ENCODE measurements at places on chromosomes 5 and 9. TPM values are rescaled to one million over a fixed set of nuclear protein-coding genes. Genes with fewer than 3 reads are reported as not detected.

The HMGCS1 gene
- total RNA-seq, result 277 TPM

The MOB3B gene
- under 0.01 TPM for total RNA-seq

The OLFM1 gene
- total RNA-seq, result under 0.01 TPM

The CDHR2 gene
- total RNA-seq, result not detected

The TSPAN17 gene
- total RNA-seq, result 26.1 TPM

The RBM27 gene
- total RNA-seq, result 22.1 TPM

The SAPCD2 gene
- 0.88 TPM for total RNA-seq

The LRRC8A gene
- 39.8 TPM for total RNA-seq

The OTULINL gene
- 0.36 TPM for total RNA-seq

GRCh38 chr9:114606068-114606467 lies 5.0 kb upstream of the TMEM268 start:
- peaks cover 24% of the 10 kb centered on the region for H3K4me1 ChIP-seq
- H3K27me3 ChIP-seq, result no peaks in the 10 kb centered on the region
- H3K4me3 ChIP-seq, result no peak overlapping the region
- H3K27ac ChIP-seq, result no peak overlapping the region

GRCh38 chr5:120684213-120684612 lies 220.1 kb downstream of the PRR16 start:
- no peak for DNase-seq
- no peak overlapping the region for H3K4me3 ChIP-seq
- H3K4me1 ChIP-seq, result peaks cover 33% of the 10 kb centered on the region
- peak overlapping the region; percentile 63 for H3K27ac ChIP-seq
- peaks cover 9% of the 10 kb centered on the region for H3K36me3 ChIP-seq

GRCh38 chr9:110978516-110978915 lies 59.8 kb downstream of the LPAR1 start:
- no peak overlapping the region for H3K4me3 ChIP-seq
- no peak for DNase-seq
- H3K4me1 ChIP-seq, result peaks cover 36% of the 10 kb centered on the region
- no peaks in the 10 kb centered on the region for H3K27me3 ChIP-seq
- no peak overlapping the region for H3K27ac ChIP-seq

DNA sequence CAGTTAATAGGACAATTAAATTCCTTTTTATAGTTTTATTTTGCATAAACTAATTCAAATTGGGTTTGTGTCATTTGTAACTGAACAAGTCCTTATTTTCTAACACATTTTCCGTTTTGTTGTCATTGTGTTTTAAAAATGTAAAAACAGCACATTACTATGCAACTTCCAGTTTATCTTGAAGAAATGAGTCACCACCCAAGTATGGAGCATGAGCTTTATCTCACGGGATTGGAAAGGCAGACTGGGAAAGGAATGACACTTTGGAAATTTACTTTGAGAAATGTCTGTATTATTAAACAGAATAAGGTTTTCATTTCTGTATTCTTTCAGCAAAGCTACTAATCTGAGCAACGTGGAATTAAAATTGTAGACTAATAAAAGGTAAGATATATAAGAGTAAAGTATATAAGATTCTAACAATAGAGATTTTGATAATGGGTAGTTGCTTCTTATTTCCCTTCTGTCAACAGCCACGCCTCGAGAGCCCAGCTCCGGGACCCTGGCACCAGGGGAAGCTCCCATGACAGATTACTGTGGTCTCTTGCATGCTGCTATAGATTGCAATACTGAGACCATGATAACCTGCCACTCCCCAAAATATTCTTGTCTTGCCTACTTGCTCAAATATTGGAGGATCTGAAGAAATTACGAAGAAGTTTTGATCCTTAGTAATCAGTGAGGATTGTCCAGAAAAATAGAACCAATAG lies 433.1 kb downstream of the CHSY3 start:
- DNase-seq, result peak; percentile 70
- H3K27me3 ChIP-seq, result no peaks in the 10 kb centered on the region
- no peak overlapping the region for H3K4me3 ChIP-seq
- no peaks in the 10 kb centered on the region for H3K36me3 ChIP-seq

GRCh38 chr5:124790301-124790894 lies 44.0 kb upstream of the ZNF608 start:
- no peak overlapping the region for H3K4me3 ChIP-seq
- DNase-seq, result peak; percentile 66
- H3K4me1 ChIP-seq, result no peaks in the 10 kb centered on the region
- no peak overlapping the region for H3K27ac ChIP-seq
- H3K36me3 ChIP-seq, result no peaks in the 10 kb centered on the region
- H3K27me3 ChIP-seq, result no peaks in the 10 kb centered on the region

- no peak for DNase-seq
- no peaks in the 10 kb centered on the region for H3K36me3 ChIP-seq
- no peak overlapping the region for H3K4me3 ChIP-seq
- H3K27ac ChIP-seq, result no peak overlapping the region
Measured at GRCh38 chr5:117533792-117534191, 959.2 kb upstream of the SEMA6A start.

DNA sequence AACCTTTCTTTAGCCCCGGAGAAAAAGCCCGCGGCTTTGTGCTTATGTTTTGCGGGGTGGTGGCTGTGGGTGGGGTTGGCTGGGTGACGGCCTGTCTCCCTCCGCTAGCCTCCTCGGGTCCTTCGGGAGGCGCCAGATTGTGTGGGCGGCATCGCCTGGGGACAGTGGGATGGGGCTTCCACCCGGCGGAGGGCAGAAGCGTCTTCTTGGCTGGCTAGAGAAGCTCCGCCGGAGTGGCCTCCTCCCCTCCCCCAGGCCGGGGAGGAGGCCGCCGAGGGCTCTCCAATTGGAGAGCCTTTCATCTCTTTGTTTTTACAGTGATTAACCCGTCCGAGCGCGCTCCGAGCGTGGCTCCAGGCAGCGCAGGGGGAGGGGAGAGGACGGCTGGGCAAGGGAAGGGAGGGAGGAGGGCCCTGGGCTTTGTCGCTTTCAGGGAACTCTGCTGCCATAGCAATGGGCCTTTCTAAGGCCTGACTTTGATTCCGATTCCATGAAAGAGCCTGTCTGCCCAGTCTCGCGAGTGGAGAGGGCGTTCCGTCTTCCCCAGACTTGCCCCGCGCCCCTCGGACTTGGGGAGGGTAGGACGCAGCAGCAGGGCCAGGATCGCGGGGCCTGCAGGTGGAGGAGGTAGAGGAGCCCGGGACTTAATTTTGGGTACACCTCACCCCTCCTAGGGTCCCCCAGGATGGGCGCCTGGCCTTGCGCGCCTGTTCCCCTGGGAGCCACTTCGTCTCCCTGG lies 36.7 kb upstream of the TIFAB start:
- no peaks in the 10 kb centered on the region for H3K36me3 ChIP-seq
- H3K27ac ChIP-seq, result peak overlapping the region; percentile 1
- H3K27me3 ChIP-seq, result peaks cover 15% of the 10 kb centered on the region
- DNase-seq, result peak; percentile 98
- H3K4me3 ChIP-seq, result peak overlapping the region; percentile 77

DNA sequence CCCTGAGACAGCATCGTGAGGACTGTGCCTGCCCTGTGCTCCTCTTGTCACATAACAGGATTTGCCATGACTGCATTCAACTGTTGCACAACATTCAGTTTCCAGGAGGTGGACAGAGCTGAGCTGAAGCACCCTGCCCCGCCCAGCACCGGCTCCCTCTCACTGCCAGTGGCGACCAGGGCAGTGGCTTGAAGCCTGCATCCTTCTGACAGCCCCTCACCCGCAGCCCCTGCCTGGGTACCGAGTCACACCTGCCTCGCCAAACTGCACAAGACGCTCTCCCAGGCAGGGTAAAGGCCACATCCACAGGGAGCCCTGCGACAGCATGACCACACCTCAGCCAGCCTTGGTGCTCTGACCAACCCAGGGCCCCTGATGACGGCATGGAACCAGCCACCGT lies 59.9 kb upstream of the ZNF354A start:
- no peaks in the 10 kb centered on the region for H3K27me3 ChIP-seq
- H3K4me3 ChIP-seq, result no peak overlapping the region
- DNase-seq, result no peak
- no peak overlapping the region for H3K27ac ChIP-seq
- no peaks in the 10 kb centered on the region for H3K36me3 ChIP-seq

- no peak for DNase-seq
- no peaks in the 10 kb centered on the region for H3K36me3 ChIP-seq
- H3K27me3 ChIP-seq, result no peaks in the 10 kb centered on the region
Measured at GRCh38 chr9:71037521-71037920, 83.9 kb downstream of the TRPM3 start.

- H3K4me1 ChIP-seq, result peaks cover 21% of the 10 kb centered on the region
- H3K36me3 ChIP-seq, result no peaks in the 10 kb centered on the region
- H3K27me3 ChIP-seq, result no peaks in the 10 kb centered on the region
- DNase-seq, result no peak
- H3K4me3 ChIP-seq, result no peak overlapping the region
Measured at GRCh38 chr5:9201011-9201410, 344.9 kb downstream of the SEMA5A start.

DNA sequence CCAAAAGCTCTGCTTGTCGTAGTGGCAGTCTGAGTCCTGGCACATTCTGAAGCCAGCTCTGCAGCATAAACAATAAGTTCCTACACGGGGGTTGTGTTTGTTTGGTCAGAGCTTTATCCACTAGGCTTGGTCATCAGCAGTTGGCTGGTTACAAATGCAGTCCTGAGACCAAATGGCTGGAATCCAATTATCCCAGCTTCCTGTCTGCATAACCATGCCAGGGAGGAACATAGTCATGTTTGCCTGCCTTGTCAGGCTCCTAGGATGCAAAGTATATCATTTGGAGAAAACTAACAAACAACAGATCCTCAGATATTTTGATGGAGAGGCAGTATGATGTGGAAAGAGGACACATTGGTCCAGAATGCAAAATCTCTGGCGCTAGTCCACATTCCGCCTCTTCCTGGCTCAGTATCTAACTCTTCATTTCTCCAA lies 85.8 kb downstream of the FBXO38 start:
- H3K4me3 ChIP-seq, result no peak overlapping the region
- H3K4me1 ChIP-seq, result peaks cover 18% of the 10 kb centered on the region
- no peaks in the 10 kb centered on the region for H3K27me3 ChIP-seq
- no peaks in the 10 kb centered on the region for H3K36me3 ChIP-seq
- no peak overlapping the region for H3K27ac ChIP-seq

- H3K36me3 ChIP-seq, result no peaks in the 10 kb centered on the region
- no peaks in the 10 kb centered on the region for H3K27me3 ChIP-seq
- H3K4me1 ChIP-seq, result peaks cover 21% of the 10 kb centered on the region
- H3K4me3 ChIP-seq, result no peak overlapping the region
- H3K27ac ChIP-seq, result peak overlapping the region; percentile 40
Measured at GRCh38 chr5:159582756-159583541, 252.7 kb upstream of the IL12B start.

GRCh38 chr9:99360026-99360425 lies 137.9 kb downstream of the SEC61B start:
- peaks cover 11% of the 10 kb centered on the region for H3K4me1 ChIP-seq
- H3K27ac ChIP-seq, result no peak overlapping the region
- H3K36me3 ChIP-seq, result no peaks in the 10 kb centered on the region
- peaks cover 44% of the 10 kb centered on the region for H3K27me3 ChIP-seq
- H3K4me3 ChIP-seq, result no peak overlapping the region

DNA sequence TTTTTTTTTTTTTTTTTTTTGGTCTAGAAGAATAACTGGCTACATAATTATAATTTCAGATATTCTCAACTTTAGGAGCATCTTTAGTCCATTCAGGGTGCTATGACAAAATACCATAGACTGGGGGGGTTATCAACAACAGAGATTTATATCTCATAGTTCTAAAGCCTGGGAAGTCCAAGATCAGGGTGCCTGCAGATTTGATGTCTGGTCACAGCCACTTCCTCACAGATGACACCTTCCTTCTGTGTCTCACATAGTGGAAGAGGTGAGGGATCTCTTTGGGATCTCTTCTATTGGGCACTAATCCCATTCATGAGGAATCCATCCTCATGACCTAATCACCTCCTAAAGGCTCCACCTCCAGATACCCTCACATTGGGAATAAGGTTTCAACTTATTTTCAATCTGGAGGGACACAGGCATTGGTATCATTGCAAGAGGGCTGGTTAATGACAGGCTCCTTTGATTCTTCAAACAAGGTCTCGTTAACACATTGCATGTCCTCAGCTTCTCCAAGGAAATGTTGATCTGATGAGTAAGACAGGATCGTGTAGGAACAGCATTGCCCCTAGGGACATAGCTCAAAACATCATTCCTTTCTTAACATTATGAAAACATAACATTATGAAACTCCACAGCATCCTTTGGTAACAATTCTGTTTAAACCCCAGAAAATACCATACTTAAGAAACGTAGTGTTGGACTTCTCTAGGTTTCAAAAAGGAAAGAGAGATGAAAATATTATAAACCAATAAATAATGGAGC lies 372.4 kb downstream of the SEMA5A start:
- H3K4me3 ChIP-seq, result no peak overlapping the region
- peak; percentile 77 for DNase-seq
- no peaks in the 10 kb centered on the region for H3K27me3 ChIP-seq

GRCh38 chr5:29161399-29162291 lies 2031.8 kb upstream of the CDH6 start:
- H3K36me3 ChIP-seq, result no peaks in the 10 kb centered on the region
- H3K4me1 ChIP-seq, result no peaks in the 10 kb centered on the region
- DNase-seq, result no peak
- no peak overlapping the region for H3K27ac ChIP-seq
- H3K27me3 ChIP-seq, result no peaks in the 10 kb centered on the region

- no peak overlapping the region for H3K4me3 ChIP-seq
- no peaks in the 10 kb centered on the region for H3K4me1 ChIP-seq
- no peaks in the 10 kb centered on the region for H3K27me3 ChIP-seq
- DNase-seq, result no peak
Measured at GRCh38 chr5:26700759-26701384, 337.5 kb downstream of the CDH9 start.

GRCh38 chr5:73815631-73816030 lies 189.6 kb downstream of the ARHGEF28 start:
- no peak for DNase-seq
- no peaks in the 10 kb centered on the region for H3K27me3 ChIP-seq
- H3K4me3 ChIP-seq, result peak overlapping the region; percentile 9
- peak overlapping the region; percentile 88 for H3K27ac ChIP-seq
- H3K4me1 ChIP-seq, result peaks cover 61% of the 10 kb centered on the region

DNA sequence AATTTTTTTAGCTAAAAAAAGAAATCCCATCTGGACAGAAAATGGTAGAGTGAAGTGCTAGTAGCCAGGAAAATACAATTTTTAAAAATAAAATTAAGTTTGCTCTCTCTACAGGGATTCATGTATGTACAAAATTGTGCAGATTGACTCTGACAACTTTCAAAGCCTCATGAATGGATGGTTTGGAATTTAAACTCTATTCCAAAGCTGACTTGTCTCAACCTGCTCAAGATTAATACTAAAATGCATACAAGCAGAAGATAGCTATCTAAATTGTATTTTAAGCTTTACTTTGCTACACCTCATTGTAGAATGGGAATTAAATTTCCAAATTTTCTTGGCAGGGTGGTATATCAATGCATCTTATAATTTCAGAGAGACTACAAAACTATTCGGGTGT lies 257.6 kb downstream of the RFX3 start:
- no peaks in the 10 kb centered on the region for H3K27me3 ChIP-seq
- no peak overlapping the region for H3K4me3 ChIP-seq
- DNase-seq, result no peak

Measured in osteoblast (primary cell).